A549 treated with AZD2906 at 1 μM for 4 hours (cell line): ENCODE measurements at places on chromosomes 1 and 21. TPM values are rescaled to one million over a fixed set of nuclear protein-coding genes. Genes with fewer than 3 reads are reported as not detected.

RORC gene
- 0.01 to 0.05 TPM (median 0.03 TPM) in 5 replicates for total RNA-seq

CSDE1 gene
- 114 to 170 TPM (median 119 TPM) in 5 replicates for total RNA-seq

KRTAP13-2 gene
- not detected in 5 replicates for total RNA-seq

LCE1C gene
- total RNA-seq, result 0.22 TPM in 1 of 5 replicates, not detected in the others

BCL2L15 gene
- total RNA-seq, result 0.24 to 0.96 TPM (median 0.73 TPM) in 5 replicates
